ENCODE measurements at places on chromosomes 4 and X. TPM values are rescaled to one million over a fixed set of nuclear protein-coding genes. Genes with fewer than 3 reads are reported as not detected.

- DNase-seq = no peak
Observed at GRCh38 chr4:8920969-8921368, 49.3 kb upstream of the HMX1 start.

DNA sequence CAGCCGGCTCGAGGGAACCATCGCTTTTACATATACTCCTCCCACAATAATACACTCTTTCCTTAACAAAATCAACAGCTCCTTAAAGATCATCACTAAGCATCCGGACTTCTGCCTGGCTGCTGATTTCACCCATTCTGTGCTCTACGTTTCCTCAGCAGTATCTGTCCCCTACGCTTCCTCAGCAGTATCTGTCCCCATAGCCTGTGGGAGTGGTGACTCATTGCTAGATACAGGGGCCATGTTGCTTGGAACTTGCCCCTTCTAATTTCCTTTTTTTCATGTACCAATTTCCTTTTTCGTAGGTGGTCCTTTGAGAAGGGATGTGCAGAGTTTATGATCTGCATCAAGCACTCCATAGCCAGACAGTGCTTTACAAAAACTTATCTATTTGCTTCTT is 18.6 kb downstream of the MAP3K15 start:
- no peak for DNase-seq

CFAP99 gene
- 0.03 TPM for polyA plus RNA-seq

IGSF1 gene
- polyA plus RNA-seq = 0.03 TPM

THOC2 gene
- 21.6 TPM for polyA plus RNA-seq
